Stimulated activated CD8-positive, alpha-beta memory T cell treated with anti-CD3 and anti-CD28 coated beads, Interleukin-4, amount 100 ng/mL, for 1 hour (primary cell): ENCODE measurements at places on chromosomes 5 and 9.

- DNase-seq: no peak
These were observed 1504.9 kb upstream of the C9orf72 start for GRCh38 chr9:29078063-29078666.

DNA sequence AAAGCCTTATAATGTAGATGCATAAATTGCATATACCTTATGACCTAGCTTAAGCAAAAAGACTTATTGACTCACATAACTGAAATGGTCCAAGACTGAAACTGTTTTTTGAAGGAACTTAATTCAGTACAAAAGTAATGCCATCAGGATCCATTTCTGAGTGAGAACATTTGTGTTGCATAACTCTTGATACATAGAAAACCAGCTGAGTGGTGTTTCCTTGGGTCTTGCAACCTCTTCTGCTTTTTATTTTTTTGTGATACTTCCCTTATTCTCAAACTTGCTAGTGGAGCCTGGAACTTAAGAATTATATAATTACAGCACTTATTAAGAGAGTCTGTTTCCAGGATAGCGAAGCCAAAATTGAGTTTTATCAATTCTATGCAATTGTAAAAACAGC, 272.0 kb downstream of the MAN2A1 start:
- DNase-seq: no peak

DNA sequence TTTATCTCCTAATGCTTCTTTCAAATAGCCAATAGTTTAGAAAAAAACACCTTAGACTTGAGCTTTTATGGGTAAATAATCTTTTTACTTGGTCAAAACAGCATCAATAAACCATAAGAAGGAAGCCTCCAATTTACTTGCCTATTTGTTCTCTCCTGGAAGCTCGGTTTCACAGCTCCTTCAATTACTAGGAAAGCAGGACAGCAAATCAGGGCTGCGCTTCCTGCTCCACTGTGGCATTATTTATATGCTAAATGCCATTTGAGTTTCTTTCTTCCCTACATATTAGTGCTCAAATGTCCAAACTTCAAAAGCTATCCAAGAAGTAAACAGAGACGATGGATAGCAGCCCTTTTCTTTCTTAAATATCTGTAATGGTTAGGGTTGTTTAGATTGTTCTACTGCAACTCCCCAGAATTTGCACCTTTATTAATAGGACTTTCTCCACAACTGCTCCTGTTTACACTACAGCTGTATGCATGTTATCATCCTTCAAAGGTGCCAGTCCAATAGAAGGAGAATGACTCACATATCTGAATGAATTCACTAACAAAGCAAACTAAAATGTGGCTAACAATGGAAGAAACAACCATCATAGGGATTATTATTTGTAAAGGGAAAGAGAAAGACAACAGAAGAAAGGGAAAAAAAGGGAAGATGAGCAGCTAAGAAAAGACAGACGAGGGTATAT, 58.7 kb downstream of the MED27 start:
- DNase-seq: no peak

DNA sequence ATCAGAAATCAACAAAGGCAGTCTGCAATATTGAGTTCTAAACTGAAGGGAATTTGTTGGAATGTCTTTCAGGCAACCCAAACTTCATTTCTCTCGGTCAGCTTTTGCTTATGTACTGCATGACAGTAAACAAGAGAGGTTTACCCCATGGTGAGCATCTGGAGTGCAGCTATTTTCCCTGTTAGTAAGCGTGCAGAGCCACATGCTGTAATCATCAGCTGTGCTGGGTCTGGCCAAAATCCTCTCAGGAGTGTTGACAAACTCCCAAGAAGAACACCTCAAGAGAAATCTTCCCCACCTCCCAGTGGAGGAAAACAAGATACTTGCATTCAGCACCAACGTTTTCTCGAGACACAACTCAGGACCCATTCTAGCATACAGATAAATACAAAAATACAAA, 83.6 kb upstream of the ADAMTSL1 start:
- DNase-seq: no peak

GRCh38 chr5:23506329-23507236, 826 bp upstream of the PRDM9 start:
- no peak for DNase-seq

- no peak for DNase-seq
These were observed 114.1 kb downstream of the PDE4D start for GRCh38 chr5:59779453-59779852.

DNA sequence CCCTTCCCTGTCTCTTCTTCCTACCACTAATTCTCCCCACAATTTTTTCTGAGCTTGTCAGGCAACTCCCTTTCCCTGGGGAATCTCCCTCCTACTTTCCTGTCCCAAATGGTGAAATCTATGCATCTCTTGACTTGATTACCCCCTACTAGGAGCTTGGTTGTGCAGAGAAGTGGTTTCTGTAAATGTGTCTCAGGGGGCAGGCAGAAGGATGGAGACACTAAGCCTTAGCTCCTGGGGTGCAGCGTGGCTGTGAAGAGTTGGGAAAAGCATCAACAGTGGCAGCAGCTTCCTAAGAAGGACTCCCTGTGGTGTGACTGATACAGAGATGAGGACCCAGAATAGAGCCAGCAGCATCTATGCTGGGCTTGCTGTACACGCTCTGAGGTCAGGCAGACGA, 62.3 kb downstream of the NRG2 start:
- DNase-seq: no peak

GRCh38 chr9:18173923-18174322, 300.0 kb upstream of the ADAMTSL1 start:
- no peak for DNase-seq

DNA sequence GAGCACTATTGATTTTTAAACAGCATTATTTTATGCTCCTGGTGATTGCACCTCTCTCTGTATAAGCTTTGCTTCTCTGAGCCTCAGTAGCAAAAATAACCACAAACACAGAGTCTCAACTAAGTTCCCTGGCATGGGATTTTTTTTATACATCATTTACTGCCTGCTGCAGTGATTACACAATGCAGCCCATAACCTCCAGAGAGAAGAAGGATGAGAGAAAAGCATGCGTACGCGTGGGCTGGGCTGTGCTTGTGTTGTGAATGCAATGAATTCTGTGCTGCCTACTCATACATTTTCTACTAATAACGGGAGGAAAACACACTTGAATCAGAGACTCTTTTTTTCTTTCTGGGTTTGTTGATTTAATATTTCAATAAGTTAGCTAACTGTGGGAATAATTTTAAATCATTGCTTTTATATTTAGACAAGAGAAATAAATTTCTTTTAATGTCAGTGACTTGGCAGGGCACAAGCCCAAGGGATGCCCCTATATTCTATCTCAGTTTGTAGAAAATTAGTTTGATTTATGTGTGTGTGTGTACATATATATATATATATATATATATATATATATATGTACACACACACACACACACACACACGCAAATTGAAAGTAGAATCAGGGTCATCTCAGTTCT, 351.5 kb downstream of the MED10 start:
- DNase-seq: no peak

- DNase-seq: no peak
These were observed 1005.7 kb downstream of the DTWD2 start for GRCh38 chr5:117982691-117983090.
